ENCODE measurements at places on chromosomes 12 and 14.
A peak's percentile ranks its signal among the peaks of the same experiment; 100 is the strongest.

GRCh38 chr12:120504587-120504986, 8.7 kb downstream of the DYNLL1 start:
- DNase-seq: no peak

DNA sequence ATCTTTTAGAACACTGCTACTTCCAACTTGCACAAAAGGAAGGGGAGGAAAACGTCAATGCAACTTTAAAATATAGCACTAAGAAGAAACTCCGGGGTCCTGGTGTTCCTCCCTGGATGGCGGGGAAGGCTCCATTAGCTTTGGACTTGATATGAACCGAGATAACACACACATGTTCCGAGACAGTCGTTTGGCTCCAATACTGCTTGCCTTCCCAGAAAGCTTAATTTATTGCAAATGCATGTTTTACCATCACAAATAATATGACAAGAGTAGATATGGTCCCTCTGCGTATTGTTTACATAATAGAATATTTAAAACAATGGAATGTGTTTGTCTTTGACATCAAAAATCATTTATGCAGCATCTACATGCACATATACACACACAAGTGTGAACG, 87.6 kb upstream of the CLMN start:
- no peak for DNase-seq

DNA sequence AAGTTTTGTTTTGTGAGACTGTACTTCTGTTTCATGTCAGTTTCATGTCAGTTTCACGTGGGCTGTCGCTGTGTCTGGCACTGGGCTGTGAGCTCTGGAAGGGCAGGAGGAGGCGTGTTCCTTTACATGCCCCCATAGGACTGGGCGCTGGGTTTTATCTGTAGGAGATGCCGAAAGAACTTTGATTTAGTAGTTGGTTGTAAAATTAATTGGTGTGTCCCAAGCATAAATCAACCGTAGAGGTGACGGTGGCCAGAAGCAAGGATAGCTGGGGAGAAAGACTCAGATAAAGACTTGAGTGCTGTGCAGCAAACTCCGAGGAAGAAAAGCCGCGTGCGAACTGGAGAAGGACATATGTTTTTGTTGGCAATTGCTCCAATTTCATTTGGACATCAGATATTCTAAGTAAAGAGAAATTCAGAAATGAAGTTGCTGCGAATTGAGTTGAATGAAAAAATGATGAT, 182.5 kb downstream of the VRK1 start:
- no peak for DNase-seq

- peak; percentile 50 for DNase-seq
Measured at GRCh38 chr12:16281157-16281556, 3.7 kb upstream of the SLC15A5 start.

DNA sequence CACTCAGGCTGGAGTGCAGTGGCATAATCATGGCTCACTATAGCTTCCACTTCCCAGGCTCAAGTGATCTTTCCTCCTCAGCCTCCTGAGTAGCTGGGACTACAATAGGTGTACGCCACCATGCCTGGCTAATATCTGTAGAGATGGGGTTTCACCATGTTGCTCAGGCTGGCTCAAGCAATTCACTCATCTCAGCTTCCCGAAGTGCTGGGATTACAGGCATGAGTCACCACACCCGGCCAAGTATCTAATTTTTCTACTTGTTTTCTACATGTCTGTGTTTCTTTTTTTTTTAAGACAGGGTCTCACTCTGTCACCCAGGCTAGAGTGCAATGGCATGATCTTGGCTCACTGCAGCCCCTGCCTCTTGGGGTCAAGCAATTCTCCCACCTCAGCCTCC, 119.7 kb upstream of the MED13L start:
- peak; percentile 71 for DNase-seq

All from fibroblast of skin of scalp (primary cell).